Aorta (tissue), 5 donors: ENCODE measurements at places on chromosomes 2 and 18. TPM values are rescaled to one million over a fixed set of nuclear protein-coding genes. Genes with fewer than 3 reads are reported as not detected.
A peak's percentile ranks its signal among the peaks of the same experiment; 100 is the strongest.

DNA sequence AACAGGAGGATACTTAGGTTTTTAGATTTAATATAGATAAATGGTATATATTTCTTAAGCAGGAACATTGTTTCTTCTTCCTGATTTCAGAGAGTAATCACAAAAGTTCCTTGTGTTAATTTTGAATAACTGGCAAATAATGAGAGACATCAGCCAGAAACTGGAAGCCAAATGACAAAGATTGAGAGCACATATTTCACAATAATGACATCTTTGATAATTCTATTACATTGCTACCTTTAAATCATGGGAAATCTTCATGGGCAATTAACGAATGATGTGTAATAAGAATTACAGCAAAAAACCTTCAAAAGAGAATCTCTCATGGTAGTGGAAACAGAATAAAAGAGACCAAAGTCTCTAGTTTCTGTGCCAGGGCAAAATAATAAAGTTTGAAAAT is 215.1 kb downstream of the NUP35 start:
- DNase-seq, result no peak

- no peak for DNase-seq
Measured at GRCh38 chr18:27223526-27224291, 38.6 kb upstream of the CHST9 start.

GRCh38 chr2:159101755-159102489 is 133.5 kb downstream of the TANC1 start:
- no peak for DNase-seq

DNA sequence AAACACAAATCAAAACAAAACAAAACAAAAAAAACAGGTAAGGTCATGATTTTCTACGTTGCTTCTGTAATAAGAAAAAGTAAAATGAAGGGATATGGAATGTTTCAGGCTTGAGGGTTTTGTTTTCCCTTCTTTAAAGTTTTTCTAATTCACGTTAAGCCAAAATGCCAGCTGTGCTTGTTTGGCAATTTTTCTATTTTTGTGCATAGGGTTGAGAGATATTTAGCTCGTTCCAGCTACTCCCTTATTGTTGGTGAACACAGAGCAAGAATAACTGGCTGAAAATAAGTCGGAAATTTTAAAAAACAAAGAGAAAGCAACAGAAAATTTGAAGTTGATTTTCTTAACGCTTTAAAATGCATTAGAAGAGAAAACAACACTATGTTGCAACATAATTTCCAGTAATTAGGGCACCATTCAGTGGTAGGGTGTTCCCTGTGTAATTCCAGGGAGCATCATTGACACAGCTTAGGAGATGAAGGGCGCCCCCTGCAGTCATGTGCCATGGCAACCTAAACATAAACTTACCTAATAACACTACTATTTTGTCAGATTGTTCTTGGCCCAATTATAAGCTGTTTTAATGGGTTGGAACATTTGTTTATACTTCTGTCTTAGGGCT is 99.5 kb downstream of the DTNA start:
- DNase-seq, result peak; percentile 50

The MAIP1 gene
- 12.3 TPM for total RNA-seq

The TLX2 gene
- total RNA-seq, result not detected

The GRHL1 gene
- total RNA-seq, result 1.6 TPM

The RGPD4 gene
- total RNA-seq, result 0.39 TPM
